ENCODE measurements at places on chromosomes 12 and 14. TPM values are rescaled to one million over a fixed set of nuclear protein-coding genes. Genes with fewer than 3 reads are reported as not detected.

The ZC2HC1C gene
- 2.3 TPM for total RNA-seq

The C1RL gene
- 122 TPM for total RNA-seq

The ARHGEF25 gene
- 78.8 TPM for total RNA-seq

The ATP5MC2 gene
- total RNA-seq: 132 TPM

The PALS1 gene
- total RNA-seq: 15.3 TPM

The RPGRIP1 gene
- 0.10 TPM for total RNA-seq

The NTN4 gene
- 24.6 TPM for total RNA-seq

The PAH gene
- total RNA-seq: 0.37 TPM

The OR4E2 gene
- total RNA-seq: not detected

The TAS2R9 gene
- 0.51 TPM for total RNA-seq

The PRR4 gene
- 4.3 TPM for total RNA-seq

The ARPC3 gene
- total RNA-seq: 176 TPM

The UBE3B gene
- total RNA-seq: 34.9 TPM

DNA sequence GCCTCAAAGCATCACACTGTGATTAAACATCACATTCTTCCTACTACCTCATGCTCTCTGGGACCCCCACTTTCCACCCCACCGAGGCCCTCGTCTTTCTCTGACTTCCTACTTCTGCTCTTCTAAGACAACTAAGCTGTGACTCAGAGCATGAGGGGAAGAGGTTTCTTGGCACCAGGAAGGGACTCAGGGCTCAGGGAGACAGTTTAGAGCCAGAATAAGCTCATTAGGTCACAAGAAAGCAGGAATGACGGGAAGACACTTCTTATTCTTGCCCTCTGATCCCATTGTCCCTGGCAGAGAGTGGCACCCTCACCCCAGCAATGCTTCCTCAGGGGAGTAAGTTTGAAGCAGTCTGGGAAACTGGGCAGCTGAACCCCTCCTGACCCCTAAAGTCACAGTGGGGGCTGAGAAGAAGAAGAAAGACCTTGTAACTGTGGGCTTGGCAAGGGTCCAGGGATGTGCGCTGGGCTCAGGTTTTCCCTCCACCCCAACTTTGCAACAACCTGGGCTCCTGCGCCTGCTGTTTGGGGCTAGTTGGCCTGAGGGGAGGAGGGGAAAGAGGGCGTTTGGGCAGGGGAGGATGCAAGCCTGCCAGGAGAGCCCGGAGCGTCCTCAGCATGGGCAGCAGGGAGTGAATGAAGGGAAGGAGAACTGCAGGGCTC, 64.6 kb upstream of the ACTN1 start:
- no peak for DNase-seq

DNA sequence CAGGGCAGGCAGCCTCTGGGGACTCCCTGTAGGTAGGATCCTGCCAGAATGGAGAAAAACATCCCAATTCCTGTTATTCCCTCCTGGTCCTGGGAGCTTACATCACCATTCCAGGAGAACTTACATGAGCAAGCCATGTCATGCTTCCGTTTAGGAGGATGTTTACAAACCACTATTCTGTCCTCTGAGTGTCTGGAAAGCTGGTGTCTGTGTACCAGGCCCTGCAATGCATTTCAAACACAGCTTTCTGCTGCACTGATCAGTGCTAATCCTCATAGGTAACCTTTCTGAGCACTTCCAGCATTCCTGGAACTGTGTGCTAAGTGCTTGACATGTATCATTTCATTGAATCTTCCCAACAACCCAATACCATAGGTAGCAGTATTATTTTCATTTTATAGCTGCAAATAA, 19.8 kb upstream of the MAP1LC3B2 start:
- no peak for DNase-seq

- no peak for DNase-seq
These were observed 14.5 kb upstream of the A2M start for GRCh38 chr12:9130244-9130643.

DNA sequence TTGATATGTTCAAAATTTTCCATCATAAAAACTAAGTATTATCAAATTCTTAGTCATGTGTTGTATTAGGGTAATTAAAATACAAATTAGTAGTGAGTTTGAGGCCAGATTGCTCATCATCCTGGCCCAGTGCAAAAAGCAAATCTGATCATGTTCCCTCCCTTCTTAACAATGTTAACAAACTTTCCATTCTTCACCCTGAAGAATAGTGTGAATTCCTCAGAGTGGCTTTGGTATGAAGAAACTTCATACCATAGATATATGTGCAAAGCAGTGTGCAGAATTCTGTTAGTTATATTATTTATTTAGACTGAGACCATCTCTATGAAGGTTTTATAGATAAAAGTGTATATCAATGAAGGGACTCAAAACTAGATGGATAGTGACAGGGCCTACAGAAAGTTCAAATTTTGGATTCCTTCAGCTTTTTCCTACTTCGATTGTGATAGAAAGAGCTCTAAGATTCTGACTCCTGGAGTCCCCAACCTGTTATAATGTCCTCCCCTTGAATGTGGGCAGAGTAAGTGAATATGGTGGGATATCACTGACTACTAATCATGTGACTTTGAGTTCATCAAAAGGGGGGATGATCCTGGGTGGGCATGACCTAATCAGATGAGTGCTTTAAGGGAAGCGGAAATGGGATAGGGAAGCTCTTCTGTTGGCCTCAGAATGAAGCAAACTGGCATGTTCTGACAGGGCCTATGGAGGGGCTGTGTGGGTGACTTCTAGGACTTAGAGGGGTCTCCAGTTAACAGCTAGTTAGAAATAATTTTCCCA, 271.4 kb downstream of the BTG1 start:
- no peak for DNase-seq

GRCh38 chr12:132601171-132601883, 9.1 kb downstream of the LRCOL1 start:
- no peak for DNase-seq

- no peak for DNase-seq
These were observed 1098.7 kb downstream of the AACS start for GRCh38 chr12:126163984-126164383.

- no peak for DNase-seq
These were observed 322.3 kb downstream of the RMST start for GRCh38 chr12:97784904-97785303.

DNA sequence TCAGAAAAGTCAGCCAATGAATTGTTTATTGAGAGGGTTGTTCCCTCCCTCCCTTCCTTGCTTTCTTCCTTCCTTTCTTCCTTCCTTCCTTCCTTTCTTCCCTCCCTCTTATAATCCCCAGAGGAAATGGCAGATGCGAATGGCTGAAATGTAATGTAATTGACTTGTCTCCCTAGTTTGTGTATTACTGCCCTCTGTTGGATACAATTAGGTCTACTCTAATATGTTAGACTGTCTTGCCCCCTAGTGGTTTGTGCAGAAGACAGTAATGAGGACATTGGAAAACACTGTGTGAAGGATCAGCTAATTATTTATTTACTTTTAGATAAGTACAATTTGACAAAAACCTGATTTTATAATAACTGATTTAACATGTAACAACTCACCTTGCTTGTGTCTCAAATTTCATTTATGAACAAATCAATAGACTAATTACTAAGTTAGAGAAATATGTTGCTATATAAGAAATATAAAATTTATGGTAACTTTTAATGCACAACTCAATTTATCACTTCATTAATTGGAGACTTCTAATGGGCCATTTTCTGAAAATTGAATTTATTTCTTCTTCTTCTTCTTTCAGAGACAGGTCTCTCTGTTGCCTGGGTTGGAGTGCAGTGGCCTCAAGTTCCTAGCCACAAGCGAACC, 229.8 kb upstream of the LRIG3 start:
- DNase-seq: no peak

- DNase-seq: no peak
These were observed 397.1 kb upstream of the DCN start for GRCh38 chr12:91579516-91580263.

DNA sequence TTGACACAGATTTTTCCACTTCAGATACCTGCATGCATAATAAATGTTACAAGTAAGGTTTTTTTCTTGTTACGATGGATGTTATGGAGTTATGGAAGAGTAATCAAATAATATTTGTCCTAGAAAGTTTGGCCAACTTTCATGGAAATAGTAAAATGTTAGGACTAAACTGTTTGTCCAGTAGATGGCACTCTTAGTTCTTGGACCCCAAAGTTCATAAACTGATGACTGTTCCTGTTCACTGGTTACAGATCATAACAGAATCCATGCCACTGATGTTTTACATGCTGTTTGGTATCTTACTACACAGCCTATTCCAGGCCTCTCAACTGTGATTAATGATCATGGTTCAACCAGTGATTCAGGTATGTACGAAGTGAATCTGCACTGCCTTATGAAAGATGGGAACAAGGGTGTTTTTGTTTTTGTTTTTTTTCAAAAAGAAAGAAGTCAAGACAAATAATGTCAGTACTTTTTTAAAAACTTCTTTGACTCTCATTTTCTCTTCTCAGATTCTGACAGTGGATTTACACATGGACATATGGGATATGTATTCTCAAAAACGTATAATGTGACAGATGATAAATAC, 48.8 kb upstream of the SLCO1C1 start:
- DNase-seq: no peak

- DNase-seq: no peak
These were observed 17.1 kb upstream of the SERPINA1 start for GRCh38 chr14:94405486-94405885.

DNA sequence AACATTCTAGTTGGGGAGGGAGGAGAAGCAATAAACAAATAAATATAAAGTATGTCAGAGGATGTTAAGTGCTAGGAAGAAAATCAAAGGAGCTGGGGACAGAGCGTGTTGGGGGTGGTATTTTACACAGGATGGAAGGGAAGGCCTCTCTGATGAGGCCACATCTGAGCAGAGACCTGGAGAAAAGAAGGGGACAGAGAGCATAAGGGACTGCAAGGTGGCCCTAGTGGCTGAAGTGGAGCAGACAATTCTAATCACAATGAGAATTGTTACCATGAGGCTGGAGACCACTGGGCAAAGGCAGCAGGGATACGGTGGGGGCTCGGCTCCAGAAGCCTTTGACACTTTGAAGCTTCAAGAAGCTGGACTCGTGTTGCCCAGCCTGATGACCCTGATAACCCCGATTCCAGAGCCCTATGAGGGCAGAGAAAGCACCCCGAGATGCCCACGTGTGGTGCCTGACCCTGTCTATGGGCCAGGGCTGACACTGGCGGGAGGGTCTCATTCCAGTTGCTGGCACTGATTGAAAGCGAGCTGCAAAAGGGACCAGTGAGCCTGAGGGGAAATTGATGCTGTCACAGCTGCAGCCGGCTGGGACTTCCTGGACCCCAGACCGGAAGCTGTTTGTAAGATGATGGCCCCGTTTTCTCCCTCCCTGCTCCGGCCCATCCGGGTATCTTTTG, 169.1 kb downstream of the RBM19 start:
- peak; percentile 32 for DNase-seq
